Sigmoid colon (tissue), 7 donors: ENCODE measurements at places on chromosomes 16 and 17.

- DNase-seq = no peak
Observed at GRCh38 chr16:70749006-70749678, 51.8 kb downstream of the VAC14 start.

GRCh38 chr17:79695293-79695790 is 35.4 kb upstream of the ENPP7 start:
- no peak for DNase-seq

DNA sequence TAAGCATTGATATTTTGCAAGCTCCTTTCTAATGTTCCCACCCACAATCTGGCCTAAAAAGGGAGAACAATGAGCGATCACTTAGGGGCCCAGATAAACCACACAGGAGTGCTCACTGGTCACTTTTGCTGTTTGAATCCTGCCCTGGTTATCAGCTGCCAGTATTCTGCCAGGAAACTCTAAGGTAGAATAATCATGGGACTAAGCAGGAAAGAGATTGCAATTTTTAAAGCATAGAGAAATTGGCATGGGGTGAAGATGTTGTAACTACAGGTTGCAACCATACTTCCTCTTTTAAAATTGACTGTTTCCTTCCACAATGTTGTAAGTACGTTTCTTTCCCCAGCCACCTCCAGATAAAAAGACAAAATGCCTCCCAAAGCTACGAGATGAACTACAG is 251.2 kb upstream of the CDH11 start:
- no peak for DNase-seq

DNA sequence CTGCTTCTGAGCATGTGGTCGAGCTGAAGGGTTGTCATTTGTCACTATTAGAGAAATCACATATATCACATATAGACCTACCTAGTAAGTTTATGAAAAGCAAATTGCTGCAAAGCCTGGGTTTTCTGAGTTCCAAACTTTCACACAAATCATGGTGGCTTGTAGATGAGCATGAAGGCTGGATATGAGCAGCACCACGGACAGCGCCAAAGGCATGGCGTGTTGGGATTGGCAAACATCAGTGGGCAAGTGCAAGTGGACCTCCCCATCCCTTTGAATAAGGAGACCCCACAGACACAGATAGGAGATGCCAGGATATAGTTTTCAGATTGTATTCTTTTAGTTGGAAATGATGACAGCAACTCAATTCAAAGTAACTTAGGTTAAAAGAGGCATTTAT is 77.6 kb upstream of the CACNG3 start:
- DNase-seq = no peak

DNA sequence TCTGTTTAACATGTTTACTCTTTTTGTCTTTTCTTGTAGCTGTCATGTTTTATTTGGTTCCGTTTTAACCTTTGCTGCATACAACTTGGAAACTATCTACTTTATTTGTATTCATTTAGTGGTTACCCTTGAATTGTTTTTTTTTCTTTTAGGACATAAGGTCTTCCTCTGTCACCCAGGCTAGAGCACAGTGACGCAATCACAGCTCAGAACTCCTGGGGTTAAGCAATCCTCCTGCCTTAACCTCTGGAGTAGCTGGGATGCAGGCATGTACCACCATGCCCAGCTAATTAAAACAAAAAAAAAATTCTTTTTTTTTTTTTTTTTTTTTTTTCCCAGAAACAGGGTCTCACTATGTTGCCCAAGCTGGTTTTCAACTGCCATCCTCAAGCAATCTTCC is 29.8 kb upstream of the USP43 start:
- DNase-seq = no peak
